Lung microvascular endothelial cell (primary cell): ENCODE measurements at places on chromosomes 3 and 15. TPM values are rescaled to one million over a fixed set of nuclear protein-coding genes. Genes with fewer than 3 reads are reported as not detected.

The SLC28A2 gene
- total RNA-seq, result not detected in 2 replicates

The CSPG4 gene
- total RNA-seq, result under 0.01 TPM in 2 replicates

The DUOXA2 gene
- total RNA-seq, result not detected in 2 replicates

The GABRR3 gene
- not detected in 2 replicates for total RNA-seq

The C3orf22 gene
- total RNA-seq, result not detected in 2 replicates

The HHATL gene
- total RNA-seq, result not detected in 2 replicates

The KIF15 gene
- total RNA-seq, result 1.6 and 4.8 TPM in 2 replicates

The VGLL3 gene
- total RNA-seq, result 0.20 and 0.22 TPM in 2 replicates

The CCR3 gene
- total RNA-seq, result not detected in 2 replicates

The IL16 gene
- total RNA-seq, result 0.99 and 1.5 TPM in 2 replicates

The SEMA3G gene
- total RNA-seq, result 12.9 and 30.5 TPM in 2 replicates

The RGMA gene
- 0.20 and 0.22 TPM in 2 replicates for total RNA-seq

The HRG gene
- not detected in 2 replicates for total RNA-seq

The LRIG1 gene
- total RNA-seq, result 32.5 and 38.9 TPM in 2 replicates

The ZNF860 gene
- total RNA-seq, result 0.40 and 1.1 TPM in 2 replicates

The MFAP1 gene
- total RNA-seq, result 14.4 and 20.8 TPM in 2 replicates

The DISP2 gene
- total RNA-seq, result under 0.01 TPM in 2 replicates

The ISY1 gene
- total RNA-seq, result 45.0 and 47.9 TPM in 2 replicates

The TBC1D5 gene
- total RNA-seq, result 51.2 and 75.8 TPM in 2 replicates

The IQCF5 gene
- total RNA-seq, result not detected in 2 replicates

The DOCK3 gene
- total RNA-seq, result under 0.01 TPM in 1 of 2 replicates, not detected in the other

The SLC12A1 gene
- total RNA-seq, result not detected in 2 replicates

The LIPH gene
- total RNA-seq, result not detected in 2 replicates

The GRAMD1C gene
- 19.2 and 25.6 TPM in 2 replicates for total RNA-seq

The CHRNA7 gene
- total RNA-seq, result 0.65 TPM in 1 of 2 replicates, not detected in the other

The MYL3 gene
- not detected in 2 replicates for total RNA-seq
